ENCODE measurements at places on chromosomes 5 and 9.

DNA sequence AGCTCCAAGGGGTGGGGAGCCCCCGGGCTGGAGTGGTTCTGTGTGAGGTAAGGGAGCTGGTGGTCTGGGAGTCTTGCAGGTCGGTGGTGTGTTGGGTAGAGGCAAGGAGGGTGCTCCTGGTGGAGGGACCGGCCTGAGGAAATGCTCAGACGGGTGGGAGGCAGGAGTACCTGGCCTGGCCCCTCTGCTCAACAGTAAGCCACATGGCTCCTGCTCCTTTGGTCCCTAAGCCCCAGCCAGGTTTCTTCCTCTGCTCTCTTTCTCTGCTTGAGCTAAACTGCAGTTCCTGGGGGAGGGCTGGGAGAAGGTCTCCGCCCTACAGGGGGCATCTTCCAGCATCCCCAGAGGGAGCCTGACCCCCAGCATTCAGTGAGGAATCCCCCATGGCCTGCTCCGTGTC is 17.2 kb downstream of the TSPAN17 start:
- no peak for DNase-seq

- DNase-seq: peak; percentile 51
Measured at GRCh38 chr9:136520053-136520540, 25.8 kb downstream of the NOTCH1 start.

DNA sequence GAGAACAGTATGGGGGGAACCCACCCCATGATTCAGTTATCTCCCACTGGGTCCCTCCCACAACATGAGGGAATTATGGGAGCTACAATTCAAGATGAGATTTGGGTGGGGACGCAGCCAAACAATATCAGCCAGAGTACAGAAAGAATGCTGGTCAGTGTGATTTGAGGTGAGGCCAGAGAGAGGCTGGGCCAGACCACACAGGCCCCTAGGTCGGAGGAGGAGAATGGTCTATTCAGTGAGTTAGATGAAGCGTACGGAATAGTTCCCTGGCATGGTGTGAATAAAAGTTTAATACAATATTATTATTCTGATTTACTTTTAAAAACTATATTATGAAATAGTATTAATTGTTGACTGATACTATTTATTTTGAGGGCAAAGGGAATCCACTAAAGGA is 39.7 kb downstream of the PCSK5 start:
- DNase-seq: no peak

DNA sequence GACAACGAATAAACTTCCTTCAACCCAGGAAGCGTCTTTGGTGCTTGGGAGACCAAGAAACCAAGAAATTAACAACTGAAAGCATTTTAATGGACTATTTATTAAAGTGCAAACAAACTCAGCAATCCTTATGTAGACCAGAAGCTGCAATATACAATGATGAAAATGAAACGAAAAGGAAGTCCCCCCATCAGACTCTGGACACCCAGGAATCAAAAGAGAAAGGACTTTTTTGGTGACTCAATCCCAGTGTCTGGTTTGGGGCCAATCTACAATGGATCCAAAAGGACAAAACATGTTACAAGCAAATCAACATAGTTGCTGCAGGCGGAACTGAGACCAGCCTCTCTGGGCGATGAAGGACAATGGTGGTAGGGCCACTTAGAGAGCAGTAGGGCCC is 39.5 kb downstream of the C9orf152 start:
- no peak for DNase-seq

DNA sequence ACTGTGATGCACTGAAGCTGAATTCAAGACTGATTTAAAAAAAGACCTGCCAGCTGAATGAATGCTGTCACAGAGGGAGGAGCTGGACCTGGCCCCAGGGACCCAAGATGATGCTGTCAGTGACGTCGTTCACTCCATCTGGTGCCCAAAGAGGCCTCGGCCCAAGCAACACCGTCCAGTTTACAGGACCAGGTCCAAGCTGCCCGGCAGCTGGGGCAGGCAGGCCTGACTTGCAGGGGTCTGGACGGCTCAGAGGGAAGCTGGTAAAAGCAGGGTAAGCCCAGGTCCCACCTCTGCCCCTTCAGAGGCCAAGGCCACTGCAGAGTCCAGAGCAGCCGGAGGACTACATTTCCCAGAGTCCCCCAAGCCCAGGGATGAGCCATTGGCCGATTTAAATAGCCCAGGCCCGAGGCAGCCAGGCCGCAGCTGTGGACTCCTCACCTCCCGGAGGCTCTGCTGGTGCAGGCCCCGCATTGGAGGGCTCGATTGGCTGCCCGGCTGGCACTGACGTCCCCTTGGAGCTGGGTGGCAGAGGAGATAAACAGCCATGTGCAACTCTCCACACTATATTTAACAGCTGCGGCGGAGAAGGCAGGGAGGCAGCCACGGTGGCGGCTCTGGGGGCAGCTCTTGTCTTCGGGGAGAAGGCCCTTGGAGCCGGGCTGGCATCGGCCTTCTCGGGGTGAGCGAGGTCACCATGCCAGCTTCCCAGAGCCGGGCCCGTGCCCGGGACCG is at the start of gene PLPP7:
Gene PLPP7, plus strand, starts transcription at position 423 of the 735 bp plus-strand sequence. Its CDS starts 275 bp downstream, at position 698.
- DNase-seq: no peak

GRCh38 chr5:158349987-158350386 is 491.0 kb upstream of the CLINT1 start:
- DNase-seq: no peak

- peak; percentile 80 for DNase-seq
Measured at GRCh38 chr5:180090098-180090768, 18.7 kb upstream of the RNF130 start.

DNA sequence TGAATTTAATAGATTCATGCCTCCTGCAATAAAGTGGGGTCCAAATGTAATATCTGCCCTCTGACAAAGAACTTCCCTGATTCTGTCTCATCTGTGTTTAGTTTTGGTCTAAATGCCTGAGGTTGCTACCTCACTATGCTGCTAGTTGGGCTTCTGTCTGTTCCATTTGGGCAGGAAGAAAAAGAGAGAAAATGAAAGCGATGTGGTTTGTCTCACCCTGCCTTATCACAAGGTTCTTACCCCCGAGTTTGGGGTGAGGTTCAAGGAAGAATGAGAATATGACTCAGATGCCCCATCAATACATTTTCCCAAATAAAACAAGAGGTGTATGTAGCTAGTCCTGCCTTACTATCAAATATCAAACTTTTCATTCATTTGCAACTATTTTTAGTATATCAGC is 132.1 kb upstream of the MTAP start:
- no peak for DNase-seq

All from right lung (tissue), 10 donors.